ENCODE measurements at places on chromosomes 6 and 20. TPM values are rescaled to one million over a fixed set of nuclear protein-coding genes. Genes with fewer than 3 reads are reported as not detected.

- H3K27ac ChIP-seq = no peak overlapping the region
- H3K4me3 ChIP-seq = no peak overlapping the region
- H3K27me3 ChIP-seq = no peaks in the 10 kb centered on the region
- no peaks in the 10 kb centered on the region for H3K36me3 ChIP-seq
- DNase-seq = no peak
- peaks cover 14% of the 10 kb centered on the region for H3K4me1 ChIP-seq
Measured at GRCh38 chr6:57216235-57217101, 5.6 kb downstream of the RAB23 start.

GRCh38 chr20:8568075-8568474, 436.0 kb downstream of the PLCB1 start:
- DNase-seq = no peak
- no peak overlapping the region for H3K27ac ChIP-seq
- no peaks in the 10 kb centered on the region for H3K36me3 ChIP-seq
- H3K4me1 ChIP-seq = no peaks in the 10 kb centered on the region
- no peak overlapping the region for H3K4me3 ChIP-seq

DNA sequence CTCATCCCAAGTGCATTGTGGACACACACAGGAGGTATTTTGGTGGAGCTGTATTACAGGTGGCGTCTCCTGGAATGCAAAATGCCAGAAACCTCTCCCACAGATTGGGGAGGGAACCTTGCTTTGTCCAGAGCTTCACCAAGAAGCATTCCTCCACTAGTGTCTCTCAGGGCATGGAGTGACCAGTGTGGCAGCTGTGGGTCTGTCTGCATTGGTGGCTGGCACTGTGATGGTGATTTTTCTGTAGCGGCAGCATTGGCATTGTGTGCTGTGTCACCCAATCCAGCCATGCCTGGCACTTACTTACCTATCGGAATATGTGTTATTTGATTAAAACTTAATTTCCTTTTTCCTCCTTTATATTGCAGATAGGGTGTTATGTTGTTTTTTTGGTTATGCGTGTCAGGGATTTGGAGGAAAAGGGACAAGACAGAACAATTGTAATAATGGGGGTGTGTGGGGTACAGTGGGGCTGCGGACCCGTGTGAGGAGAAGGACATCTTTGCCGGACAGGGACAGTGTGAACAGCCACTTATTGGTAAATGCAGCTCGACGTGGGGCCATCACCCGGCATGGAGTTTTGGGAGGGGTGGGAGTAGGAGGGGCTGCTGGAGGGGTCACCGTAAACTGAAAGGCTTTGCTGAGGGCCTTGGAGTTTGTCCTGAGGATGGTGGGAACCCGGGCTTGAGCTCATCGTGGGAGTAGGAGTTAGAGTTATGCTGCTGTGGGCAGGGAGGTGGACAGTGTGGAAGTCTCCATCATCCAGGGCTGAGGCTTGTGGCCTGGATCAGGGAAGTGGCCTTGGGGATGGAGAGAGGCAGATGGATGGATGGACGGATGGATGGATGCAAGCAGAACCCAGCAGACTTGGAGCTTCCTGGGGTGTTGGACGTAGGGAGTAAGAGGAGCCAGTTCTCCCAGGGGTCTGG, 105.0 kb downstream of the SYCP2 start:
- no peak overlapping the region for H3K27ac ChIP-seq
- H3K27me3 ChIP-seq = peaks cover 9% of the 10 kb centered on the region
- no peak overlapping the region for H3K4me3 ChIP-seq
- H3K36me3 ChIP-seq = peaks cover 4% of the 10 kb centered on the region
- DNase-seq = no peak
- H3K4me1 ChIP-seq = peaks cover 14% of the 10 kb centered on the region

- DNase-seq = peak; percentile 60
- H3K36me3 ChIP-seq = peaks cover 10% of the 10 kb centered on the region
- H3K27me3 ChIP-seq = peaks cover 18% of the 10 kb centered on the region
Measured at GRCh38 chr6:10555625-10556309, 34.6 kb downstream of the GCNT2 start.

DNA sequence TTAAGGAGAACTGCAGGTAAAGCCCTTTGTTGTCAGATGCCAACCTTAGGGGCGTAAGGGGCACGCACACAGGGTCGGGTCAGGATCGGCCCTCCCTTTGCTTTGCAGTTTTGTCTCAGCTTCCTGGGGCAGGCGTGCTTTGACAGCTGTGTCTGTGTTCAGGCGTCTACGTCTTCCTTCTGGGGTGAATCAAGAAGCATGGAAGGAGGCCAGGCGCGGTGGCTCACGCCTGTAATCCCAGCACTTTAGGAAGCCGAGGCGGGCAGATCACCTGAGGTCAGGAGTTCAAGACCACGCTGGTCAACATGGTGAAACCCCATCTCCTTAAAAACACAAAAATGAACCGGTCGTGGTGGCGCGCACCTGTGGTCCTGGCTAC, 1.3 kb downstream of the ZGPAT start:
- peaks cover 10% of the 10 kb centered on the region for H3K27me3 ChIP-seq
- H3K36me3 ChIP-seq = peaks cover 44% of the 10 kb centered on the region
- H3K27ac ChIP-seq = no peak overlapping the region
- H3K4me3 ChIP-seq = peak overlapping the region; percentile 85
- H3K4me1 ChIP-seq = peaks cover 15% of the 10 kb centered on the region

GRCh38 chr6:136036601-136037000, 185.1 kb downstream of the PDE7B start:
- H3K4me3 ChIP-seq = no peak overlapping the region
- peaks cover 31% of the 10 kb centered on the region for H3K4me1 ChIP-seq
- no peak for DNase-seq
- peaks cover 1% of the 10 kb centered on the region for H3K27me3 ChIP-seq
- no peaks in the 10 kb centered on the region for H3K36me3 ChIP-seq

GRCh38 chr6:2719093-2719455, 31.6 kb downstream of the MYLK4 start:
- H3K4me3 ChIP-seq = no peak overlapping the region
- no peaks in the 10 kb centered on the region for H3K4me1 ChIP-seq
- H3K27ac ChIP-seq = no peak overlapping the region
- H3K36me3 ChIP-seq = no peaks in the 10 kb centered on the region
- no peaks in the 10 kb centered on the region for H3K27me3 ChIP-seq
- no peak for DNase-seq

DNA sequence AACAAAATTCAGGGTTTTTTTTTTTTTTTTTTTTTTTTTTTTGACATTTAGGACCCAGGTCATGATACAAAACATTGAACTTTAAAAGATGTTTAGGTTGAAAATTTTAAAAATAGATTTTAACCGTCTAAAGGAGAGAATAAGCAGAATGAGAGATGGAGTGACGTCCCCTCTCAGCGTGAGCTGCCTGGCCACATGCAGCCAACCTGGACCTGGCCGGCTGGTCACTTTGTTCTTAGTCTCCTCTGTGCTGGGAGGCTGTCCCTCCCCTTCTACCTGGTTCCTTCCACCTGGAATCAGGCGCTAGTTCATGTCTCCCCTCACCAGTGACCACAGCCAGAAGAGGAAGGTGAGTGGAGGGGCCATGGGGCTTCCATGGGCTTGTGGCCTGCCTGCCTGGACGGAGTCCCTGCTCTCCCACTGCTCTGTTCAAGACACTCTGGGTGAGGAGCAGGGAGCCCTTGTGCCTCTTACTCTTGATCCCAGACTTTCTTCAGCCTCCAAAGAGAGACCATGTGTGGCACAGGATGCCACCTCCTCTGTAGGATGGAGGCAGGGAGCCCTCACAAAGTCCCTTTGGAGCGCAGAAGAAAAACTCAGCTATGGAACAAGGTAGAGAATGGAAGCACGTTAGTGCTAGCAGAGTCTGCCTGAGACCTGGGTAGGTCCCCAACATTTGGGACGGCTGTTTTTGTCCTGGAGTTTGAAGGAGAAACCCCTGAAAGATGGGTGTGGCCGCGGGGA, 31.7 kb downstream of the IRF4 start:
- no peak for DNase-seq
- no peaks in the 10 kb centered on the region for H3K4me1 ChIP-seq
- no peak overlapping the region for H3K27ac ChIP-seq

DNA sequence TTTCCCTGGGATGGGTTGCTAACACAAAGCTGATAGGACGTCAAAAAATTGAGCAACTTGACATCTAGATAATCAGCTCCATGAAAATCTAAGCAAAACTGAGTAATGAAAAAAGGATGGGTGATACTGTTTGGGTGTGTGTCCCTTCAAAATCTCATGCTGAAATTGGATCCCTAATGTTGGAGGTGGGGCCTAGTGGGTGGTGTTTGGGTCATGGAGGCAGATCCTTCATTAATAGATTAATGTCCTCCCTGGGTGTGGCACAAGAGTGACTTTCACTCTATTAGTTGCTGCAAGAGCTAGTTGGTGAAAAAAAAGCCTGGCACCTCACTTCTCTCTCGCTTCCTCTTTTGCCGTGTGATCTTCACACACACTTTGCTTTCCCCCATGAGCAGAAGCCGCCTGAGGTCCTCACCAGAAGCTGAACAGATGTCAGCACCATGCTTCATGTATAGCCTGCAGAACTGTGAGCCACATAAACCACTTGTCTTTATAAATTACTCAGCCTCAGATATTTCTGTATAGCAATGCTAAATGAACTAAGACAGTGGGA, 160.9 kb downstream of the FRK start:
- DNase-seq = no peak
- no peak overlapping the region for H3K27ac ChIP-seq
- H3K4me3 ChIP-seq = no peak overlapping the region
- no peaks in the 10 kb centered on the region for H3K27me3 ChIP-seq
- H3K36me3 ChIP-seq = no peaks in the 10 kb centered on the region
- H3K4me1 ChIP-seq = no peaks in the 10 kb centered on the region

DNA sequence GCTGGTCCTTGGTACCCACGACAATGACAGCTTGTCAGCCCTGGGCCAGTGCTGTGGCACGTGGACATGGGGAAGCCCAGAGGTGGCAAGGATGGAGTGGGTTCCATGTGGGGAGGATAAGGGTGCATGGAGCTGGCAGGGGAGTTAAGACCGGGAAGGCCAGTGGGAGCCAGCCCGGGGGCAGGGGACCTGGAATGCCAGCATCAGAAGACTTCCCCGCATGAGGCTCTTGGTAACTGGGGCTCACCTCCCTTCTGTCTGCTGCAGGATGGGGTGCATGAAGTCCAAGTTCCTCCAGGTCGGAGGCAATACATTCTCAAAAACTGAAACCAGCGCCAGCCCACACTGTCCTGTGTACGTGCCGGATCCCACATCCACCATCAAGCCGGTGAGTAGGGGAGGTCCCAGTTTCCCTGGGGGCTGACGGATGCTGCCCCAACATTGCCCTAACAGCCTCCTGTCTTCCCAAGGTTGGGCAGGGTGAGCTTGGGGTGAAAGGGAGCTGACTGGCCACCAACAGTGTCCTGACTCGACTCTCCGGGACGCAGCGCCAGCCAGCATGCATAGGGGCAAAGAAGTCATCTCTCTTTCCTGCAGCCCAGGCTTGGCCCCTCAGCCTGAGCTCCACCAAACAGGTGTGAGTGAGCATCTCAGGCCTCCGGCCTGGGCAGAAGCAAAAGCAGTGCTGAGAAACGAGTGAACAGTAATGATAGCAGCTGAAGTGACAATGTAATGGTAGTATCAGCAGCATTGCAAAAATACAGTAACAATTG, 19.5 kb downstream of the HCK start:
- H3K27me3 ChIP-seq = peaks cover 11% of the 10 kb centered on the region
- H3K27ac ChIP-seq = no peak overlapping the region
- no peak for DNase-seq
- H3K4me3 ChIP-seq = no peak overlapping the region
- H3K36me3 ChIP-seq = no peaks in the 10 kb centered on the region

DNA sequence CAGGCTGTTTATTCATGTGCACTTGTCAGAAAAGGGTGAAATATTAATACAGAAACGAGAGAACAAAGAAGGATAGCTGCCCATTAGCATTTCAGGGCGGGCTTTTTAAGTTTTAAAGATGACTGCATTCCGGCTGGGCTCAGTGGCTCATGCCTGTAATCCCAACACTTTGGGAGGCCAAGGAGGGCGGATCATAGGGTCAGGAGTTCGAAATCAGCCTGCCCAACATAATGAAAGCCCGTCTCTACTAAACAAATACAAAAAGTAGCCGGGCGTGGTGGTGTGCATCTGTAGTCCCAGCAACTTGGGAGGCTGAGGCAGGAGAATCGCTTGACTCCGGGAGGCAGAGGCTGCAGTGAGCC, 130.5 kb downstream of the HFE start:
- peaks cover 7% of the 10 kb centered on the region for H3K27me3 ChIP-seq
- DNase-seq = no peak
- H3K4me3 ChIP-seq = no peak overlapping the region

Gene HRH3
- not detected for total RNA-seq

Gene SEL1L2
- not detected for total RNA-seq

Gene FNDC11
- 1.3 TPM for total RNA-seq
